ENCODE measurements at places on chromosomes 1 and 21. TPM values are rescaled to one million over a fixed set of nuclear protein-coding genes. Genes with fewer than 3 reads are reported as not detected.

DNA sequence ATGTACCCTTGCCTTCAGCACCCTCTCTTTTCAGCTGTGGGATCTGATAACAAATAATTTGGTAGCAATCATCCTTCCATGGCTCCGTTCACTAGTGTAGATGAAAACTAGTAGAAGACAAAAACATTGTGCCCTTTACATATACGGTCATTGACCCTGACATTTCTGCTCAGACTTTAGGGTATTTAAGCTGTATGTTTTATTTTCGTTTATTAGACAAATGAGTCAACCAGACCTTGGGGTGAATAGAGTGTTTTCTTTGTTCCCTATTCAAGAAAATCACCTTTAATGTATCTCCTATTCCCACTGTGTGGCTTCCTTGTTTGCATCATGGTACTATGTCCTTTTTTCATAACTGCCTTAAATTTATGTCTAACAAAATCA lies 187.3 kb downstream of the VAV3 start:
- DNase-seq = no peak
- no peaks in the 10 kb centered on the region for H3K36me3 ChIP-seq
- no peak overlapping the region for H3K4me3 ChIP-seq
- H3K27ac ChIP-seq = no peak overlapping the region
- no peaks in the 10 kb centered on the region for H3K27me3 ChIP-seq
- H3K4me1 ChIP-seq = peaks cover 9% of the 10 kb centered on the region

DNA sequence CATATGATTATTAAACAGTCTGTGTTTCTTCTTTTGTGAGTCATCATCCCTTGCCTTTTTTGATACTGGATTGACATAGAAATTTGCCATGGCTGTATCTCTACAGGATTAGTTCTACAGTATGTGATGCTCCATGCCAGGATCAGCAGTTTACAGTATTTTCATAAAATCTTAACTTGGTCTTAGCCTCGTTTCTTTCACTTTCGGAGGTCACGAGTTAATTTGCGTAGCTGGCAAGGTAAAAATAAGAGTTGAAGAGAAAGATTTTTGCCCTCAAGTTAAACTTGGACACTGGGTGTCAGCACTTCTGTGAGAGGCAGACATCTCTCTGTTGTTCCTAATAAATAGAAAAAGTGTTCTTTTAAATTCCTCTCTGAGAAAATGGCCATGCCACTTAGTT lies 79.1 kb downstream of the CACNA1E start:
- no peaks in the 10 kb centered on the region for H3K36me3 ChIP-seq
- DNase-seq = no peak
- H3K4me3 ChIP-seq = no peak overlapping the region
- peaks cover 2% of the 10 kb centered on the region for H3K27me3 ChIP-seq
- no peak overlapping the region for H3K27ac ChIP-seq
- no peaks in the 10 kb centered on the region for H3K4me1 ChIP-seq

DNA sequence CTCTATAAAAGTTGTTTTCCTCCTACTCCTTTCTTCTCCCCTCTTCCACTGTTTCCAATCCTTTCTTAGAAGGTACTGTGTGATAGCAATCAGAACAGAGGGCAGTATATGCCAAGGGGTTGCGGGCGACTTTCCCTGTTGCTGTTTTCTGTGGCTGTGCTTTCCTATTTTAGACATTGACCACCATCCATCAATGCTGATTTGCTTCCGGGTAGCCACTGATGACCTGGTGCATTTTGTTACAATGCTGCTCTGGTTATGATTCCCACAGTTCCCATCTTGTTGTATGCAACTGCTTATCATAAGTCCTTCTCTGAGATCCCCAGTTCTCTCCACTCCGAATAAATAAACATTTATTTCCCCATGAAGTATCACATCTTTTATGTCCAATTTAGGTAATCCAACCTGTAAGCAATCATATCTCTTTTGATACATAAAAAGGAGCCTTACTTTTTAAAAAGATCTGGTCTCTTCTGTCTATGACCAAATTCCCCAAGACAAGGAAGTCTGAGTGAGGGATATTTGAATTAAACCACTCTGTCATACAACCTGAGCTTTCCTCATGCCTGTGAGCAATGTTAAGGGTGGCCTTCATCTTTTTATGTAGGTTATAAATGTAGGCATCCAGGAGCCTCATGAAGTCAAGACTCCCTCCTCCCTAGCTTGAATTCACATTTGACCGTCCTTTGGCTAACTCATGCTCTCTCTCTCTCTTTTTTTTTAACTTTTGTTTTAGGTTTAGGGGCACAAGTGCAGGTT lies 52.5 kb upstream of the CD55 start:
- no peak for DNase-seq
- no peaks in the 10 kb centered on the region for H3K27me3 ChIP-seq
- no peak overlapping the region for H3K4me3 ChIP-seq
- H3K27ac ChIP-seq = no peak overlapping the region
- no peaks in the 10 kb centered on the region for H3K4me1 ChIP-seq

DNA sequence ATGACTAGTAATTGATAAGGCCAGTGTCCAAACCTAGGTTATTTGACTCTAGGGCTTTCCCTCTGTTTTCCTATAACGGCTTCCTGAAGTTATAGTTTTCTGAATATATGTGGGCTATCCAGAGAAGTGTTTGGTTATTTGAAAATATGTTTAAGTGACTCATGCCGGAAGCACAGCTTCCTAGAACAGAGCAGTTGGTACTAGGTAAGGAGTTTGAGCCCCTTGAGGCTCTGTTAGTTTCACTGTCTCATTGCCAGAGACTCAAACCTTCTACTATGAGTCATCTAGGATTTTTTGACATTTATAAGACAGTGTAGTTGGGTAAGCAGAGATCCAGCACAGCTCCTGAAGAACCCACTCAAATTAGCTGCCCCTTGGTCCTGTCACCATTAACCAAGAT lies 27.1 kb upstream of the LEPR start:
- no peaks in the 10 kb centered on the region for H3K27me3 ChIP-seq
- no peak overlapping the region for H3K27ac ChIP-seq
- H3K36me3 ChIP-seq = peaks cover 2% of the 10 kb centered on the region
- no peaks in the 10 kb centered on the region for H3K4me1 ChIP-seq
- no peak overlapping the region for H3K4me3 ChIP-seq

GRCh38 chr1:241460098-241460873 lies 59.3 kb downstream of the FH start:
- no peaks in the 10 kb centered on the region for H3K4me1 ChIP-seq
- H3K36me3 ChIP-seq = no peaks in the 10 kb centered on the region
- H3K27ac ChIP-seq = no peak overlapping the region
- H3K27me3 ChIP-seq = no peaks in the 10 kb centered on the region

DNA sequence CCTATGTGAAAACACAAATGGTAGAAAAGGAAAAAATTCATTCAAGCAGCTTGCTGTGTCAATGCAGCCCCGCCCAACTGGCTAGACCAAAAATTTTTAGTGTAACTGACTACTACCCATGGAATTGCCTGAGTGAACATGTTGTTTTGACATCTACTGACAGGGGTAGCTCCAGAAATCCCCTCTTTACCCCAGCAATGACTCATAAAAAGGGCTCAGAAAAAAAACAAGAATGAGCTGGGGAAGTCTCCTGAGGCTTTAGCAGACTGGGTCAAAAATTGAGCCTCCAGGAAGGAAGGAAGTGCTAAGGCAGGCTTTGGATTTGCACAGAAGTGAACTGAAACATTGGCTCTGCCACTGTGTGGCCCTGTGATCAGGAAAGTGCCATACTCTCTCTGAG lies 24.4 kb upstream of the FGGY start:
- DNase-seq = no peak
- H3K4me3 ChIP-seq = no peak overlapping the region
- no peak overlapping the region for H3K27ac ChIP-seq

DNA sequence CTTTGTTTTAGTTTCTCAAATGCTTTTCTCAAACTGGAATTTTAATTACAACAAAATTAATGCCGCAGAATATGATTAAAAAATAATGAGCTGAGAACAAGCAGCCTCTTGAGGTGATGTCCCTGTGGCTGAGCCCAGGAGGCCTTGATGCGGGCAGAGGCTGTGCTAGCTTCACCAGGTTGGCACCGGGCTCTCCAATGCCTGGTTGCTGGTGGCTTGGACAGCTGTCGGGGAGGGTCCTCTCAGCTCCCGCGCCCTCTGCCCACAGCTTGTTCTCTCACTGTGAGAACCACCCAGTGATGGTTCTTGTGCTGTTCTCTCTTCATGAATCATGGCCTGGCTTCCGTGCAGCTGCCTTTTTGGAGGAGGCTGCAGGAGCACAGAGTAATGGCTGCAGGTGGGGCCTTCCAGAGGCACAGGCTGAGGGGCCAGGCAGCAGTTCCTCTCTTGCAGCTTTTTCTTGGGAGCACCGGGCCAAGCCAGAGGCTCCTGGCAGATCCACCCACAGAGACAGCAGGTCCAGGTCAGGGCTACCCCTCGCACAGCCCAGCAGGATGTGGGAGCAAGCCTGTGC lies 156.3 kb downstream of the PCBP3 start:
- H3K27me3 ChIP-seq = peaks cover 3% of the 10 kb centered on the region
- no peak overlapping the region for H3K4me3 ChIP-seq
- no peak for DNase-seq
- no peak overlapping the region for H3K27ac ChIP-seq
- H3K36me3 ChIP-seq = no peaks in the 10 kb centered on the region

DNA sequence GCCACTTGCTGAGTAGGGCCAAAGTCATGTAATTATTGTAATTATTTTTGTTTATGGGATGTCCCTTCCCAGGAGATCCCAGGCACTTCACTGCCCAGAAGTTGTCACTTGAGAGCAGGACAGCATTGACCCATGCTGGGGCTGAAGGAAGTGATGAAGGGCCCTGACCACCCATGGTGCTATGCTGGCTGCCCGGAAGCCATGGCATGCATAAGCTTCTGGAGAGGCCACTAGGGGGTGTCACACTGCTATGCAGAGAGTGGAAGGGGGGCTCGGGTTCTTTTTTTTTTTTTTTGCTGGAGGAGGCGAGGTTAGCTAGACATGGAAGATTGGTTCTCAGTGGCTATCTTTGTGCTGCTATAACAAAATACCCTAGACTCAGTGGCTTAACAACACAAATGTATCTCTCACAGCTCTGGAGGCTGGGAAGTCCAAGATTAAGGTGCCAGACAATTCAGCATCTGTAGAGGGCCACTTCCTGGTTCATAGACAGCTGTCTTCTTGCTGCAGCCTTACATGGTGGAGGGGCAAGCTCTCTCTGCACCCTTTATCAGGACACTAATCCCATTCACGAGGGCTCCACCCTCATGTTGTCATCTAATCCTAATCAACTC lies 84.9 kb downstream of the CNIH3 start:
- no peaks in the 10 kb centered on the region for H3K36me3 ChIP-seq
- H3K4me1 ChIP-seq = no peaks in the 10 kb centered on the region
- no peak overlapping the region for H3K27ac ChIP-seq
- peaks cover 13% of the 10 kb centered on the region for H3K27me3 ChIP-seq
- DNase-seq = no peak
- H3K4me3 ChIP-seq = no peak overlapping the region

The ELAPOR1 gene
- 14.6 TPM for total RNA-seq

GRCh38 chr1:222250376-222250775 lies 297.5 kb downstream of the HHIPL2 start:
- H3K4me1 ChIP-seq = peaks cover 2% of the 10 kb centered on the region
- H3K27ac ChIP-seq = no peak overlapping the region
- DNase-seq = no peak

DNA sequence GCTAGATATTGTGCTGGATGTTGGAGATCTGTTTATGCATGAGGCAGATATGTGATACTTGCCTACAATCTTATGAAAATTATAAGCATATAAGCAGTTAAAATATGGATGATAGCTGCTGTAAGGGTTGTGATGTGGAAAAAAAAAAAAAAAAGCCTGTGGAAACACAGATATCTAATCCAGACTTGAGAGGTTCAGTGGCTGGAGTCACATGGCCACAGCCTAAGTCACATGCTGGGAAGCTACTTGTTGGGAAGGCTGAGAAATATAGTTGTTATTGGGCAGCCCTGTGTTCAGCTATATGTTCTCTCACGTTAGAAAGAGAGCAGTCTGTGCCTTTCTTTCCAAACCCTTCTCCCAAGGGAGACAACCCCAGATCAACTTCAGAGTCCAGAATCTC lies 15.1 kb downstream of the RAVER2 start:
- no peak overlapping the region for H3K4me3 ChIP-seq
- peaks cover 7% of the 10 kb centered on the region for H3K4me1 ChIP-seq
- no peak overlapping the region for H3K27ac ChIP-seq

- H3K27me3 ChIP-seq = peaks cover 4% of the 10 kb centered on the region
- no peaks in the 10 kb centered on the region for H3K36me3 ChIP-seq
- no peaks in the 10 kb centered on the region for H3K4me1 ChIP-seq
- H3K4me3 ChIP-seq = no peak overlapping the region
These were observed 189.0 kb downstream of the CENPF start for GRCh38 chr1:214791961-214792360.

GRCh38 chr1:47559944-47560695 lies 122.3 kb downstream of the FOXD2 start:
- no peaks in the 10 kb centered on the region for H3K36me3 ChIP-seq
- H3K27ac ChIP-seq = peak overlapping the region; percentile 21
- DNase-seq = no peak
- no peak overlapping the region for H3K4me3 ChIP-seq
- H3K4me1 ChIP-seq = peaks cover 32% of the 10 kb centered on the region
- H3K27me3 ChIP-seq = peaks cover 40% of the 10 kb centered on the region

The NFASC gene
- total RNA-seq = 6.9 TPM

- no peak overlapping the region for H3K27ac ChIP-seq
- no peak for DNase-seq
- H3K27me3 ChIP-seq = no peaks in the 10 kb centered on the region
- H3K36me3 ChIP-seq = no peaks in the 10 kb centered on the region
- H3K4me3 ChIP-seq = no peak overlapping the region
These were observed 34.8 kb upstream of the ST6GALNAC5 start for GRCh38 chr1:76832521-76832920.

- no peaks in the 10 kb centered on the region for H3K27me3 ChIP-seq
- peaks cover 18% of the 10 kb centered on the region for H3K36me3 ChIP-seq
- peaks cover 60% of the 10 kb centered on the region for H3K4me1 ChIP-seq
- peak overlapping the region; percentile 93 for H3K4me3 ChIP-seq
- H3K27ac ChIP-seq = peak overlapping the region; percentile 62
- no peak for DNase-seq
These were observed 1.7 kb downstream of the DHCR24 start for GRCh38 chr1:54885237-54885679.

DNA sequence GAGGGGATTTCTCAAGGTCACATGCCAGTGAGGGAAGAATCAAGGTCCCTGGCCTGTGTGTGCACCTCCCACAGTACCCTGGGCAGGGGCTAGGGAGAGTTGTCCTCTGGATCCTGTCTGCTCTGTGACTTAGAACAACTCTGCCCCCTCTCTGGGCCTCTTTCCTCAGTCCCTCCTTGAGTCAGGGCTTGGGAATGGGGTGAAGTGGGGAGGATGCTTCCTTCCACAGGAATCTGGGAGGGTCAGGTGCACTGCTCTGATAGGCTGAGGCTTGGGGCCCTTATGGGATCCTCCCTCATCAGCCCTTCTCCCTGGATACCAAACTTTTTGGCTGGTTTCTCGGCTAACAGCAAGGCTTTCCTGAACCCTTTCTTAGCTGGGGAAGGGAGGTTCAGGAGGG lies 2.5 kb downstream of the TRNP1 start:
- DNase-seq = no peak
- H3K27ac ChIP-seq = no peak overlapping the region
- peaks cover 38% of the 10 kb centered on the region for H3K4me1 ChIP-seq
- peaks cover 7% of the 10 kb centered on the region for H3K36me3 ChIP-seq
- H3K27me3 ChIP-seq = peaks cover 2% of the 10 kb centered on the region

- H3K4me1 ChIP-seq = no peaks in the 10 kb centered on the region
- H3K27me3 ChIP-seq = peaks cover 4% of the 10 kb centered on the region
- DNase-seq = no peak
- H3K27ac ChIP-seq = no peak overlapping the region
- no peak overlapping the region for H3K4me3 ChIP-seq
- no peaks in the 10 kb centered on the region for H3K36me3 ChIP-seq
These were observed 151.7 kb downstream of the DAB1 start for GRCh38 chr1:57272150-57272549.

GRCh38 chr1:32464716-32465577 lies at the start of gene ZBTB8B:
Gene ZBTB8B, plus strand, starts transcription at chr1:32465072. Its CDS starts 5,553 bp downstream, at chr1:32470625.
- H3K36me3 ChIP-seq = no peaks in the 10 kb centered on the region
- peaks cover 12% of the 10 kb centered on the region for H3K4me1 ChIP-seq
- peak within 1 kb of the TSS; percentile 87 for H3K27ac ChIP-seq
- H3K27me3 ChIP-seq = peaks cover 7% of the 10 kb centered on the region

The ELAVL4 gene
- 3.6 TPM for total RNA-seq
